Nucleus accumbens (tissue), 56 donors: ENCODE measurements at places on chromosomes 16 and 17.

GRCh38 chr17:70355185-70355584 lies 185.9 kb downstream of the KCNJ2 start:
- DNase-seq: no peak

DNA sequence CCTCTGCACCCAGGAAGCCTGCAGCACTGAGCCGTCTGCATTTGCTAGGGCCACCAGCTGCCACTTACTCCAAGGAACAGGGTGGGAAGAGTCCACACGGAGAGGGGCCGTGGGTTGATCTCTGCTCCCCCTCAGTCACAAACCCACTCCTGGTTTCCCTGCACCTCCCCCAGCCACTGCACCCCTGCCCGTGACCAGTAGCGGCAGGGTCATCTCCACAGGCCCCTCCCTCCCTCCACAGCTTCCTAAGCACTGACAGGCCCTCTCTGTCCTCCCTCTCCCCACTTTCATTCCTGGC lies 75.2 kb downstream of the RBFOX3 start:
- no peak for DNase-seq

DNA sequence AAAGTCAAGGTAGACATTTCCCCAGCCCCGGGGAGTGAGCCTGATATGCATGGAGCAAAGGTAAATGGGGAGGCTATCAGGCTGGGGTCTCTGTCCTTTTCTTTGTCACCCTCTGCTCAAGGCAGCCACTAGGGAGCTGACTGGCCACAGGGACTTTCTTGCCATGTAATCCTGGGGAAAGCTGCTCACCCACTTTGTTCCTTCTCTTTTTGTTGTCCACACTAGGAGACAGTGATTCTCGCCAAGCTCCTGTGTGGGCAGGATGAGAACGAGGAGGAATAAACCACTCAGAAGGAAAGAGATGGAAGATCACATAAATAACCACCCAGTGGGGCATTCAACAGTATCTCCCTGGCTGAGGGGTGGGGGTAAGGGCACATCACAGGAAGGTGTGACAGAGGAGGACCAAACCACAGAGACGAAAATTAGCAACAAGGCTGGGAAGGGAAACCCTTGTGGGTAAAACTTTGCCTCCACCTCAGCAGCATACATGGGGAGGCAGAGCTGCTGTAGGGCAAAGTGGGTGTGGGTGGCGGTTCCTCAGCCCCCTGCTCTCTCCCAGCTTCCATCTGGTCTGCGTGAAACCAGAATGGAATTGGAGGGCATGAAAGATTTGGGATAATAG lies 26.2 kb upstream of the CCL1 start:
- no peak for DNase-seq

- DNase-seq: no peak
Observed at GRCh38 chr17:18177722-18178121, 5.9 kb upstream of the ALKBH5 start.

DNA sequence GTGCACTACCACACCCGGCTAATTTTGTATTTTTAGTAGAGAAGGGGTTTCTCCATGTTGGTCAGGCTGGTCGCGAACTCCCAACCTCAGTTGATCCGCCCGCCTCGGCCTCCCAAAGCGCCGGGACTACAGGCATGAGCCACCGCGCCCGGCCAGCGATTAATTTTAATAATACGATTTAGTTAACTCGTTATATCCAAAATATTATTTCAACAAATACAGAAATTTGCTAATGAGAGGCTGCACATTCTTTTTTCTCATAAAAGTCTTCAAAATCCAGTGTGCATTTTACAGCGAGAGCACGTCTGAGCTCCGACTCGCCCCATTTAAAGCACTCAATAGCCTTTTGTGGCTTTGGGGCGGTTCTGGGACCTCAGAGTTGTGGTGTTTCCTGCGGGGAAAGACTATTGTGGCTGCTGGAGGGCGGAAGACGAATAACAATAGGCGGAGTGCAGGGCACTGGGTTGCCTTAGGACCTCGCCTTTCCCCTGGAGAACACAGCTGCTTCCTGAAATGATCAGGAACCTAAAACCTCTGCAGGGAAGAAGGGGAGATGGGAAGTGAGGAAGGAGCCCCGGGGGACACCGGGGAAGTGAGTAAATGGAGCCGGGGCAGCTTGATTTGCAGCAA lies 2.9 kb upstream of the ZSCAN10 start:
- DNase-seq: no peak

GRCh38 chr17:30443721-30444120 lies 33.5 kb upstream of the GOSR1 start:
- DNase-seq: no peak

DNA sequence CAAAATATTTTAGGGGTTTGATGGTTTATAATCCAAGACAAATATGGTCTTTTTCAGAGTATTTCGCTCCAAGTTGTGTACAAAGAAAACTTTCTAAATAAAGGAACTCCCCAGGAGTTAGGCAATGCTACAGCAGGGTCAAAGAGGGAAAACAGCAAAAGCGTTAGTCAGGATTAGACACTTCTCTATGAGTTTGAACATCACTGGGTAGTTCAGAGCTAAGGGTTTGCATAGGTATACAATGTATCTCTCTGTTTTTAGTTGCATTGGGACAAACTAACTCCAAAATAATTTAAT lies 34.8 kb downstream of the FAM20A start:
- no peak for DNase-seq

- DNase-seq: no peak
Observed at GRCh38 chr16:80345701-80346100, 195.1 kb upstream of the DYNLRB2 start.

GRCh38 chr16:31356566-31357323 lies 1.8 kb downstream of the ITGAX start:
- no peak for DNase-seq

DNA sequence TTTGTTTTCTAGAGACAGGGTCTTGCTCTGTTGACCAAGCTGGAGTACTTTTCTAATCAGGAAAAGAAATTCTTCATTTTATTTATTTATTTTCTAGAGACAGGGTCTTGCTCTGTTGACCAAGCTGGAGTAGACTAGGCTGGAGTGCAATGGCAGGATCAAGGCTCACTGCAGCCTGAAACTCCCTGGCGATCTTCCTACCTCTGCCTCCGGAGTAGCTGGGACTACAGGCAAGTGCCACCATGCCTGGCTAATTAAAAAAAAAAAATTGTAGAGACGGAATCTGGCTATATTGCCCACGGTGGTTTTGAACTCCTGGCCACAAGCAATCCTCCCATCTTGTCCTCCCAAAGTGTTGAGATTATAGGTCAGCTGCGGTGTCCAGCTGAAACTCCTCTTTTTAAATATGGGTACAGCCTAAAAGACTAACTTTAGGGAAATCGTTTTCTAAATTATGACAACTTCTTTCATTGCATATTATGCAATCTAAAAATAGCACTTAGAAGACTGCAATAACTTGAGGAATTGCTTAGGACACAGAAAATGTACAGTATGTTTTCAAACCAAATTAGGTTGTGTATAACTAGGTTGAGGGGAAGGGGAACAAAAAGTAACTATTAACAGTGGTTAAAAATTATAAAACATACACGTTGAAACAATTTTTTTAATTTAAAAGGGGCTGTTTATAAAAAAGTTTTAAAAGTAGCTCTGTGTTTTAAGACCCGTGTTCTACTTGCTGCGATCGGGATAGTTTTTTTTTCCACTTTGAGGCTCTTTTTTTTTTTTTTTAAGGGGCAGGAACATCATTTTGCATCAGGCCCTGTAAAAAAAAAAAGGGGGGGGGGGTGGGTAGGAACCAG lies 4.7 kb downstream of the PRAC1 start:
- DNase-seq: no peak

DNA sequence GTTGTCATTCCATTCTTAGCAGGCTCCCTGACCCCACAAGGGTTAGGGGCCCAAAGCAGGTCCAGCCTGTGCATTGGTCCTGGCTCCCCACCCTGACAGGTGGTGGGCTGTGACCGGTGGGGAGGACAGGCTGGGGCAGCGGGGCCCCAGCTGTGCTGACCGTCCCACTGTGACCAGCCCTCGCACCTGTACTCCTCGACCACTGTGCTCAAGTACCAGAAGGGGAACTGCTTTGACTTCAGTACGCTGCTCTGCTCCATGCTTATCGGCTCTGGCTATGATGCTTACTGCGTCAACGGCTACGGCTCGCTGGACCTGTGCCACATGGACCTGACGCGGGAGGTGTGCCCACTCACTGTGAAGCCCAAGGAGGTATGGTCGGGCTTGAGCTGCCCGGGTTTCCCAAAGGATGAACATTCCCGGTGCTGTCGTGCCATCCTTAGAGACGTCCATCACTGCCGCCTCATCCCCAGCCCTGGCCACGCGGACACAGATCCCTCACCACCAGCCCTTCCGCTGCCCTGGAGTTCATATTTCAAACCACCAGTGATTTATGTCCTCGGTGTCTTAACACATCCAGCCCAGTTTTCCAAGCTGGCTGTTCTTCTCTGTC lies 7.3 kb downstream of the DRC7 start:
- DNase-seq: no peak

DNA sequence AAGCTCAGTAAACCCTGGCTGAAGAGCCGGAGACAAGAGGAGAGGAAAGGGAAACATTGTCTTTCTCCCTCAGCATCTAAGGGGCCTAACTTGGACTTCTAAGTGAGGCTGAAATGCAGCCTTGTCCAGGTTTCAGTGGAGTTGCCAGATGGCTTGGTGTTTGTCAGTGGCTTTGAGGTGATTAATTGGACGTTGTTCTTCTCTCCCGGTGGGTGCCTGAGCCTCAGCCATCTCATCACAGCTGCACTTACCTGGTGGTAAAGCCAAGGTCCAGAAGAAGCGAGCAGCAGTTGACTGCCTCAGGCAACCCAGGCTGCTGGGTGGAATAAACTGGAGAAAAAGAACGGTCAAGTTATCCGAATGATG lies 202.2 kb upstream of the NLRP1 start:
- no peak for DNase-seq

- peak; percentile 97 for DNase-seq
Observed at GRCh38 chr16:89723279-89724250, 2.2 kb downstream of the ZNF276 start.

GRCh38 chr17:42537826-42538451 lies 1.9 kb downstream of the NAGLU start:
- DNase-seq: no peak

DNA sequence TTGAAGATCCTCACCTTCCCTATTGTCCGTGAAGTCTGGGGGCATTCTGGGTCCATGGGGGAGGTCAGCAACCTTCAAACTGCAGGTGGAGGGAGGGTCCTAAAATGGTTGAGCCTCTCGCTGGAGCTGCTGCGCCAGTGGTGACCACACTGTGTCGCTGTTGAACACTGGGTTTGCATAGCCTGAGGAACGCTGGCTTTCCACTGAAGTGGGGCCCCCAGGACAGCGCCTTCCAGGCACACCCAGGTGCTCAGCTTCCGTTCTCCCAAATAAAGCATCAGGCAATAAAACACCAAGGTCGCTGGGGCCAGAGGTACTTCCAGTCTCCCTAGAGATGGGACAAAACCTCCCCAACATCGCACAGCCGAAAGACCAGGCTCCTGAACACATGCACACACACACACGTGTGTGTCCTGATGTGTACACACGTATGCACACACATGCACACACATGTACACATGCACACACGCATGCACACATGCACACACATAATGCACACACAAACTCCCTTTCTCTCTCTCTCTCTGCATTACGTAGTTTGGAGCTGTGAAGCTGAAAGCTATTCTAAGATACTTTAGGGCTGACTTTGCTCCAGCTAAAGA lies 120.6 kb downstream of the IRF8 start:
- no peak for DNase-seq

DNA sequence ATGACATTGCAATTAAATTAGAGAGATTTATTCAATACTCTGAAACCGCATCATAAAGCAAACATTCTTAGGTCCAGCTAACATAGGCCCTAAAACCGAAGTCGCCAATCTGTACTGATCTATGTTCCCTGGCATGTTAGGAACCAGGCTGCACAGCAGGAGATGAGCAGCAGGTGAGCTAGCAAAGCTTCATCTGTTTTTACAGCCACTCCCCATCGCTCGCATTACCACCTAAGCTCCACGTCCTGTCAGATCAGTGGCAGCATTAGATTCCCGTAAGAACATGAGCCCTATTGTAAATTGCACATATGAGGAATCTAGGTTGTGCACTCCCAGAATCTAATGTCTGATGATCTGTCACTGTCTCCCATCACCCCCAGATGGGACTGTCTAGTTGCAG lies 91.5 kb downstream of the PARN start:
- DNase-seq: no peak

DNA sequence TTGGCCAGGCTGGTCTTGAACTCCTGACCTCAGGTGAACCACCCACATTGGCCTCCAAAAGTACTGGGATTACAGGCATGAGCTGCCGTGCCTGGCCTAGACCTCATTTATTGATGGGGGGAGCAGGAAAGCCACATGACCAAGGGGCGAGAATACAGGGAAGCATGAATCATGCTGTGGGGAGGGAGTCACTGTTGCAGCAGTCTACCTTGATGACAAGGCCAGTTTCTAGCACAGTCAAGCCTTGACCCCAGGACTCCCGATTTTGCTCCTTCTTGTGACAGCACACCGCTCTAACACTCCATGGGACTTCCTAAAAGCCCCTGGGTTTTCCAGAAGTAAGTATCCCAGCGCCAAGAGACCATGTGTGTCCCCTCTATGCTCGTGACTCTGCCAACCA lies 42.9 kb upstream of the IRF8 start:
- DNase-seq: no peak

- no peak for DNase-seq
Observed at GRCh38 chr17:80036715-80037477, 454 bp downstream of the CCDC40 start.

GRCh38 chr16:4117250-4117578 lies 972 bp upstream of the ADCY9 start:
- no peak for DNase-seq

DNA sequence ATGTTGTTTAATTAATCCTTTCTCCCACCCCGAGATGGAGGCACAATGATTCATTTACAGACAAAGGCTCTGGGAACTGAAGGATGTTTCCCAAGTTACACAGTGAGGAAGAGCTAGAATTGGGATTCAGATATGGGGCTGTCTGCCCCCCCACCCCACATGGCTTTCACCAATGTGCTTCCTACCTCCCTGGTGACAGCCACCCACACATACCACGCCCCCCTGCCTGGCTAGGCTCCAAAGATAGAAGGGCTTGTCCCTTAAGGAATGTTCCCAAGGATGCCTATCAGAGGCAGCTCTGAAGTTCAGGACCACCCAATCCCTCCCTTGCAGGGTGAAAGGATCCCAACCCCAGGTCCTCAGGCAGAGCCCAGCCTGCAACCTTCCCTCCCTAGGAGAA lies 32.9 kb downstream of the CFAP20 start:
- no peak for DNase-seq

DNA sequence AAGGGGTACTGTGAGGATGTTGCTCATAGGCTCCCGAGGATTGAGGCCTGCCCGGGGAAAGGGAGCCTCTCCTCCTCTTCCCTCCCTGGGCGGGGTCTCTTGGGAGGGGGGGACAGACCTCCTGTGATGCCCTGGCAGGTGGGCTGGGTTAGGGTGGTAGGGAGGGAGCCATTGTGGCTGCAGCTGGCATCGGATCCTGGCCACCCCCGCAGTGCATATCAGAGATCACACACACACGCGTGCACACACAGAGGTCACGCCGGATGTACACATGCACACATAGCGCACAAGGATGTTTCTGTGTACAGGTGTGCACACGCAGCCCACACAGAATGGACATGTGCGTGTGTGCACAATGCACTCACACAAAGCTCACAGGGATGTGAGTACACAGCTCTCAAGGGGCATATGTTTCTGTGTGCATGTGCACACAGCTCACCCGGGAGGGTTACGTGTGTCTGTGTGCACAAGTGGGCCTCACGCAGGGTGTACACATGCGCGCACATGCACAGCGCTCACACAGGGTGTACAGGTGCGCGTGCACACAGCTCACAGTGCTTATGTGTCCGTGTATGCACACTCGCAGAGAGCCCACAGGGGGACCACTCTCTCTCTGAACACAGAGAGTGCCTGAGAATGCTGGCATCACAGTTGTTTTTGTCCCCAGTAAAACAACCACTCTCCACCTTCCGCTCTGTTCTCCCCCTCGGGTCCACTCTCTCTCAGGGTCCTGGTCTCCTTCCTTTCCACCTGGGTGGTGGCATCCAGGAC lies 2.4 kb downstream of the GJD3 start:
- DNase-seq: no peak
